ENCODE measurements at places on chromosomes 12 and 14.

DNA sequence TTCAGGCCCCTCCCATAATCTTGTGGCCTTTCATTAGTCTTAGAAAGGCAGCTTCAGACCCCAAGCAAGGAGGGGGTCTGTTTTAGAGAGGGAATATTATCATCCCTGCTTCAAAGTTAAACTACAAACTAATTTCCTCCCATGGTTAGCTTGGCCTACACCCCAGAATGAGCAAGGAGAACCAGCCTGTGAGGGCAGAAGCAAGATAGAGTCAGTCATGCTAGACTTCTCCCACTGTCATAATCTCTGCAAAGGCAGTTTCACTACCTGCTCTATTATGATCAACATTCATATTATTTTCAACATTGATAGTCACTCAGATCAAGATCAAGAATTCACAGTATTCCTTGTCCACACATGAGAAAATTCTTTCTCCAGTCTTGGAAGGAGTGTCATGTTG lies 105.1 kb downstream of the GXYLT1 start:
- DNase-seq, result no peak

DNA sequence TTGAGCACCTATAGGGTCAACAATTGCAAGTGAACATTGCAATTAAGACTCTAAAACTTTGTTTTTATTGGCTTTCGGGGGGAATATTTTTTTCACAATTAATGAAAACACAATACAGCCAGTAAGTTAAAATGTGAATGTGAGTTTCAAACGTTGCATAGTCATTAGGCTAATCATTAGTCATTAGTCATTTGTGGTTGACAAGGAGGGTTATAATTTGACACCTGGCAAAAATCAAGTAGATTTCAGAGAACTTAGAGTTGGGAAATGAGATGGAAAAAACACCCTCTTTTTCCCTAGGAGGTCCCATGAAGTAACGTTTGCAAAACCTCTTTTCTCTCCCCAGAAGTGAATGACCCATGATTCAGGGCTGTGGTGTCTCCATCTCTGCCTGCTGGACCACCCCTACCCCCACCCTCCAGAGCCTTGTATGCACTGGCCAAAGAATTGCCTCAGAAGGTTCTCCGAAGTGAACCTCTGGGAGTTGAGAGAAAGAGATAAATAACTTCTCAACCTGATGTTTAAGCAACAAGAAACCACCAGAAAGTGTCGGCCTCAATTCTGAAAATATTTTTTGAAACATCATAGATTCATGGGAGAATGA lies 196.3 kb downstream of the PAX9 start:
- DNase-seq, result no peak

GRCh38 chr14:58138031-58138713 lies 13.8 kb downstream of the ARMH4 start:
- DNase-seq, result no peak

DNA sequence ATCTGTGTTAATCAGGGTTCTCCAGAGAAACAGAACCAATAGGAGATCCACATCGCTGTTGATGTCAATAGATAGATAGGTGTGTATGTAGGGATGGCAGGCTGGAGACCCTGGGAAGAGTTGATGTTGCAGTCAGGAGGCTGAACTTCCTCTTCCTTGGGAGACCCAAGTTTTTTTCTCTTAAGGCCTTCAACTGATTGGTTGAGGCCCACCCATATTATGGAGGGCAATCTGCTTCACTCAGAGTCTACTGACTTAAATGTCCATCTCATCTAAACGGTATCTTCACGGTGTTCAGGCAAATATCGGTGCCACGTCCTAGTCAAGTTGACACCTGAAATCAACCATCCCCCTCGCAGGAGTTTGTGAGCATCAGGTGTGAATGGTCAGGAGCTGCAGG lies 63.0 kb downstream of the ETV6 start:
- no peak for DNase-seq

GRCh38 chr12:75471902-75472890 lies 8.4 kb upstream of the GLIPR1 start:
- DNase-seq, result no peak

DNA sequence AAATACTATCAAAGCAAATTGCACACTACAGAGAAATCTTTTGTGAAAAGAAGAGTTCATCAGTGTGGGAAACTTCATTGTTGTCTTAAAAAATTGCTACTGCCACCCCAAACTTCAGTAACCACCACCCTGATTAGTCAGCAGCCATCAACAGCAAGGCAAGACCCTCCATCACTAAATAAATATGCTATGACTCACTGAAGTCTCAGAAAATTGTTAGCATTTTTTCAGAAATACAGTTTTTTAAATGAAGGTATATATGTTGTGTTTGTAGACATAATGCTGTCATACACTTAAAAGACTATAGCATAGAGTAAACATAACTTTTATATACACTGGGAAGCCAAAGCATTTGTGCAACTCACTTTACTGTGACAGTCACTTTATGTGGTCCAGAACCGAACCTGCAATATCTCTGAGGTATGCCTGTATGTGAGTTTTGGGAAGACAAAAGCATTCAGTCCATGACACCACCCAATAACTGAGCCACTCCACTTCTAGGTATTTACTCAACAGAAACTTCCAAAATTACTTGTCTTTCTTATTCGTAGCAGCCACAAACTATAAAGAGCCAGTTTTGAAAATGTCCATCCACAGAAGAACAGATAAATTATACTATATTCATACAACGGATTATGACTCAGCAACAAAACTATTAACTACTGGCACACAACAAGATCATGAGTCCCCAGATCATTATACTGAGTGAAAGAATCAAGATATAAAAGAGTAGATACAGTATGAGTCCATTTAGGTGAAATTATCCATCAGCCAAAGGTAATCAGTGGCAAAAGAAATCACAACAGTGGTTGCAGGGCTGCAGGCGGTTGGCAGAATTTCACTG lies 649.6 kb downstream of the BCL11B start:
- no peak for DNase-seq

- DNase-seq, result no peak
Observed at GRCh38 chr14:88835661-88836060, 11.2 kb downstream of the TTC8 start.

- no peak for DNase-seq
Observed at GRCh38 chr12:57738661-57739237, at the start of gene AGAP2. TSS of gene AGAP2 (minus strand) at chr12:57738742. CDS start at chr12:57738246, 496 bp downstream.

DNA sequence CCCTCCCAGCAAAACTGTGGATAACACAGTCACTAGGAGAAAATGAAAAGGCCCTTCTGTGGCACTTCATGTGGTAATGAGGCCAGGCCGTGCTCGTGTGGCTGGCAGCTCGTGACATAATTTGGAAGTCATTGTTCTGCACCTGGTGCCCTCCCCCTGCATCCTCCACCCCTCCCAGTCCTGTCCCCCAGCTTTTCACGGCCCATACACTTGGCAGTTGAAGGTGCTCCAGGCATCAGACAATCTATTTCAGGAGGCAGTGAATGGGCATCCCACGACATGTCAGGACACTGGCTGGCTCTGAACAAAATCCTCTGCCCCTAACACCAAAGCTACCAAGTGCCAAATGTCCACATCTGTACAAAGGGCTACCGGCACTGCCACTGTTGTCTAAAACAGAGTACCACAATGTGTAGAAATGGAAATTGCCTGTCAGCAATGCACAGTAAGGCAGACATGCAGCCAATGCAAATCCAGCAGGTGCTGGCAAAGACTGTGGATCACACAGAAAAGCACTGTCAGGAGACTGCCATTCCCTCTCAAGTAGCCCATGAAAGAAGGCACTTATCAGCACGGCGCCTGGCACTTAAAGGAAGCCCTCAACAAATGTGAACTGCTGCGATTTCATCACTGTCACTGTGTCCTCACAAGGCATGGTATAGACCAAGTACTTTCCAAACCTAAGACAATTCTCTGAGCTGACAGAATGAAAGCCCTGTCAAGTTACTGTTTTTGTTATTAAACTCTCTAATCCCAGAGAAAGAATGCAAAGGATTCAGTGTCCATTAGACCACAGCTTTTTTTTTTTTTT lies 39.1 kb downstream of the CORO1C start:
- no peak for DNase-seq

DNA sequence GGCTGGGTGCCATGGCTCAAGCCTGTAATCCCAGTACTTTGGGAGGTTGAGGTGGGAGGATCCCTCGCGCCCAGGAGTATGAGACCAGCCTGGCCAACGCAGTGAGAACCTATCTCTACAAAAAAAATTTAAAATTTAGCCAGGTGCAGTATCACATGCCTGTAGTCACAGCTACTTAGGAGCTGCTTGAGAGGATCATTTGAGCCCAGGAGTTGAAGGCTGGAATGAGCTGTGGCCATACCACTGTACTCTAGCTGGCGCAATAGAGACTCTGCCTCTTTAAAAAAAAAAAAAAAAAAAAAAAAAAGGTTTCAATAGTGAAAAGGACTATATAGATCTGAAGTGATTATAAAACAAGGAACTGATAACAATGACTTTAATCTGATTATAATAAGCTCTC lies 13.5 kb downstream of the PSMA3 start:
- DNase-seq, result no peak

- peak; percentile 87 for DNase-seq
Observed at GRCh38 chr14:91286530-91286937, 42.0 kb upstream of the GPR68 start.

DNA sequence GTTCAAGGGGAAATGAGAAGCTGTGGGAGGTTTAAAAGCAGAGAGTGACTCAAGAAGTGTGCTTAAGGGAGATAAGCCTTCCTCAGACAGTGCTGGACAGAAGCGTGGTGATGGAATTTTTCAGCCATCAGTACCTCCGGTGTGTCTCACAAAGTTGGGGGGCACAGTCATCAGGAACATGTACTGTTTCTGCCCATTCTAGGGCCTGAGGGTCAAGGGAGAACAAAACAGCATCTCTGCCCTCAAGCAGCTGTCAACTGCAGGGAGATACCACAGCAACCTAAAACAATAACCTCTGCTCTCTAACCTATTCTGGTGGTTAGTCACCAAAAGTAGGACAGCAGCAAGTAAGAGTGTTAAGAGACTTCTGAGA lies 2.0 kb upstream of the STON2 start:
- DNase-seq, result no peak

- no peak for DNase-seq
Observed at GRCh38 chr14:99476864-99477263, 3.8 kb downstream of the SETD3 start.

GRCh38 chr12:53059434-53060063 lies 9.7 kb downstream of the TNS2 start:
- DNase-seq, result no peak

DNA sequence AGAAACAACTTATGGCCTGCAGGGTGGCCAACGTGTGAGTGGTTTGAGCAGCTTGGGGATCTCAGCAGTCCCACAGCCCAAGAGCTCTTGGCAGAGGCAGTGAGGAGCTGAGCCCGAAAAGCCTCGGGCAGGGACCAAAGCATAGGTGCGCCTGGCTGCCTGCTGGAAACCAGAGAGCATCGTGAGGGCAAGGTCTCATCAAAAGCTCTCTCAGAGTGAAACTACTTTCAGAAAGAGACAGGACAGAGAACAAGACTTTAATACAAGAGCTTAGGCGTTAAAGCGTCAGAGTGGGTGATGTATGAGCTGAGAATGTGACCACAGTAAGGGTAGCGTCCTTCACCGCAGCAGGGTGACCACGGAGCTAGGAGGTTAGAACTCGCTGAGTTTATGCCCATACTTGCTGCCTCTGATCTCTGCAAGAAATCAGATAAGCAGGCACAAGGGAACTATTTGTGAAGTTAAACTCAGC lies 30.8 kb downstream of the LGMN start:
- DNase-seq, result no peak

GRCh38 chr14:55650992-55651391 lies 71.0 kb downstream of the KTN1 start:
- no peak for DNase-seq

- DNase-seq, result no peak
Observed at GRCh38 chr12:95429172-95429510, 44.8 kb upstream of the METAP2 start.

DNA sequence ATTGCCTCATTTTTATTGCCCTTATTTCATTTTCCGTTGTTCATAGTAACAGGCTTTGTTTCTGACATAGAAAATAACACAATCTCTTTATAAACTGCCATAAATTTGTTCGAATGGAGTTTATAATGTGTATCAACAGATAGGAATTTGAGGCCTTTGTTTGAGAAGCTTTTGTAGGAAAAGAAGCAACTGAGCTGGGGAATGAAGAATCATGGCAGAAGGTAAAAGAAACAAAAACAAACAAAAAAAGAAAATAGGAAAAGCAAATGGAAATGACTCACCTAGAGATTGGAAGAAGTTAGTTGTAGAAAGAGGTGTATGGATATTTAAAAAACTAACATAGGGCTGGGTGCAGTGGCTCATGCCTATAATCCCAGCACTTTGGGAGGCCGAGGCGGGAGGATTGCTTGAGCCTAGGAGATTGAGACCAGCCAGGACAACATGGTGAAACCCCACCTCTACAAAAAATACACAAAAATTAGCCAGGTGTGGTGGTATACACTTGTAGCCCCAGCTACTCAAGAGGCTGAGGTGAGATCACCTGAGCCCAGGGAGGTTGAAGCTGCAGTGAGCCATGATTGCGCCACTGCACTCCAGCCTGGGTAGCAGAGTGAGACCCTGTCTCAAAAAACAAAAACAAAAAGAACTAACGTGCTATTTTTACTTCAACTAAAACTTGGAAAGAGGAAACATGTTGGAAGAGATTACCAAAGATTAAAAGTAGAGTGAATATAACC lies 523 bp upstream of the REP15 start:
- no peak for DNase-seq

- no peak for DNase-seq
Observed at GRCh38 chr14:89702073-89702875, 252.3 kb downstream of the EFCAB11 start.

GRCh38 chr12:124938587-124938986 lies 24.1 kb upstream of the UBC start:
- no peak for DNase-seq

DNA sequence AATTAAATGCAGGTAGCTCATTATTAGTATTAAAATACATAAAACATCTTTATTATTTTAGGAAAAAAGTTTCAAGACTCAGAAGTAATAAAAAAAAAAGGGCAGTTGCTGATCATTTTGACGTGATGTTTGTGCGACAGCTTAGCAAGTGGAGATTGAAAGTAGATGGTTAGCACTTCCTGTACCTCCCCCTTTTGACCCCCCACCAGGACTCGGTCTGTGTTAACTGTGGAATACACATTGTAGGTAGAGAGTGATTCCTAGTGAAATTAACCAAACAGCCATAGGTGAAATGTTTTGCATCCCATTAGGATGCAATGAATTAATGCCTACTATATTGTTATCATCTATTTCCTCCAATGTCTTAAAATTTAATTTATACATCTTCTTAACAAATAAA lies 120.8 kb downstream of the SLC5A8 start:
- no peak for DNase-seq

DNA sequence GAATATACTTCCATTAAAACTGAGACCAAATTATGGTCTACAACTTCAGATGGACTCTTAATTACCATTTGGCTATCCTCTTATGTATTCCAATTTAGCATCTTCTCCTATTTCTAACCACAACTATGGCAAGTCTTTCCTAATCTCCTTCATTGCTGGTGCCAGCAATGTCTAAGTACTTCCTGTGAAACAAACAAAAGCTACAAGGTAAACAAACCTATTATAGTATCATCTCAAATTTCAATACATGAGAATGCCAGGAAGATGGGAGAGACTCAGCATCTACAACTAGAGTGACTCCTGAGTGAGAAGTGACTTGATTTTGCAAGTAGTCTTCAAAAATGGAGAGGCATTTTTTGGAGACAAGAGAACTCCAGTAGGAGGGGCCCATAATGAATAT lies 202.9 kb upstream of the ATXN7L3B start:
- no peak for DNase-seq

Data from stimulated activated CD8-positive, alpha-beta memory T cell treated with anti-CD3 and anti-CD28 coated beads, Interleukin-4, amount 100 ng/mL, for 4 hours (primary cell).